MM.1S (cell line): ENCODE measurements at places on chromosomes 7 and 10.

- DNase-seq, result no peak
- no peak overlapping the region for H3K27ac ChIP-seq
- H3K4me3 ChIP-seq, result no peak overlapping the region
- no peaks in the 10 kb centered on the region for H3K4me1 ChIP-seq
- no peaks in the 10 kb centered on the region for H3K27me3 ChIP-seq
These were observed 50.2 kb upstream of the PODXL start for GRCh38 chr7:131606346-131607290.

- no peak overlapping the region for H3K4me3 ChIP-seq
- no peak overlapping the region for H3K27ac ChIP-seq
- DNase-seq, result no peak
- H3K27me3 ChIP-seq, result no peaks in the 10 kb centered on the region
- H3K4me1 ChIP-seq, result no peaks in the 10 kb centered on the region
These were observed 50.7 kb downstream of the TAS2R16 start for GRCh38 chr7:122944682-122945303.

DNA sequence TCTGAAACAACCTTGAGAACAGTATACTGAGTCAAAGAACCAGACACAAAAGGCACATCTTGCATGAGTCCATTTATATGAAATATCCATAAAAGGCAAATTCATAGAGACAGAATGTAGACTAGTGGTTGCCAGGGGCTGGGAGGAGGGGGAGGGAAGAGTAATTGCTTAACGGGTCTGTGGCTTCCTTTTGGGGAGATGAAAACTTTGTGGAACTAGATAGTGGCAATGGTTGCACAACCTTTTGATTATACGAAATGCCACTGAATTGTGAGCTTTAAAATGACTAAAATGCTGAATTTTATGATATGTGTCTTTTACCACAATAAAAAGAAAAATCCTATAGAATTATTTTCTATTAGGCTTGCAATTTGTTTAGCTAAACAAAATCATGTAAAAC is 16.8 kb downstream of the ADRB1 start:
- no peak overlapping the region for H3K27ac ChIP-seq
- H3K4me3 ChIP-seq, result no peak overlapping the region
- no peak for DNase-seq
- H3K4me1 ChIP-seq, result peaks cover 13% of the 10 kb centered on the region
- no peaks in the 10 kb centered on the region for H3K36me3 ChIP-seq

DNA sequence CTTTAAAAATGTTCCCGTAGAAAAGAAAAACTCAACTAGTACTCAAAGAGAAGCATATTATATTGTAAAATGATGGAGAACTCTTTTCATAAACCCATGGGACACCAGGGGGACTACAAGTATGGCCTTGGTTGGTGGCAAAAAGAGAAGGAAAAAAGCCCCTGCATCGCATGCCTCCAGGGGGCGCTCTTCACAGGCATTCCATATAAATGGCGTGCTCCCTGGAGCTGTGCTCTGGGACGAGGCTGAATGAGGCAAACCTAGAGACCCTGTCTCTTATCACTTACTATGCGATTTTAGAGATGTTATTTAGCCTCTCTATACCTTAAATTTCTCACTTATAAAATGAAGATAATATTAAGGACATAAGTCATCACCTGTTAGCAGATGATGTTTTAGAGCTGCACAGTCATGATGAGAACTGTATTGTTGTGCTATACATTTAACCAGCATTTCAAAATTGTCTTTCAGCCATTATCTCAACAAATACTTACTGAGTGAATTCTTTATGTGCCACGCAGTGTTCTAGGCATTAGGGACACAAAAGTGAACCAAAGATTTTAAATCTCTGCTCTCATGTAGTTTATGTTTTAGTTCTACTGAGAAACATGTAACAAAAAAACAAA is 105.8 kb downstream of the ARHGAP21 start:
- H3K4me1 ChIP-seq, result no peaks in the 10 kb centered on the region
- no peaks in the 10 kb centered on the region for H3K27me3 ChIP-seq
- H3K36me3 ChIP-seq, result no peaks in the 10 kb centered on the region
- H3K27ac ChIP-seq, result no peak overlapping the region
- H3K4me3 ChIP-seq, result no peak overlapping the region

- DNase-seq, result no peak
- no peak overlapping the region for H3K27ac ChIP-seq
- no peaks in the 10 kb centered on the region for H3K4me1 ChIP-seq
- H3K4me3 ChIP-seq, result no peak overlapping the region
- no peaks in the 10 kb centered on the region for H3K27me3 ChIP-seq
These were observed 15.2 kb downstream of the GPR85 start for GRCh38 chr7:113071465-113071864.

DNA sequence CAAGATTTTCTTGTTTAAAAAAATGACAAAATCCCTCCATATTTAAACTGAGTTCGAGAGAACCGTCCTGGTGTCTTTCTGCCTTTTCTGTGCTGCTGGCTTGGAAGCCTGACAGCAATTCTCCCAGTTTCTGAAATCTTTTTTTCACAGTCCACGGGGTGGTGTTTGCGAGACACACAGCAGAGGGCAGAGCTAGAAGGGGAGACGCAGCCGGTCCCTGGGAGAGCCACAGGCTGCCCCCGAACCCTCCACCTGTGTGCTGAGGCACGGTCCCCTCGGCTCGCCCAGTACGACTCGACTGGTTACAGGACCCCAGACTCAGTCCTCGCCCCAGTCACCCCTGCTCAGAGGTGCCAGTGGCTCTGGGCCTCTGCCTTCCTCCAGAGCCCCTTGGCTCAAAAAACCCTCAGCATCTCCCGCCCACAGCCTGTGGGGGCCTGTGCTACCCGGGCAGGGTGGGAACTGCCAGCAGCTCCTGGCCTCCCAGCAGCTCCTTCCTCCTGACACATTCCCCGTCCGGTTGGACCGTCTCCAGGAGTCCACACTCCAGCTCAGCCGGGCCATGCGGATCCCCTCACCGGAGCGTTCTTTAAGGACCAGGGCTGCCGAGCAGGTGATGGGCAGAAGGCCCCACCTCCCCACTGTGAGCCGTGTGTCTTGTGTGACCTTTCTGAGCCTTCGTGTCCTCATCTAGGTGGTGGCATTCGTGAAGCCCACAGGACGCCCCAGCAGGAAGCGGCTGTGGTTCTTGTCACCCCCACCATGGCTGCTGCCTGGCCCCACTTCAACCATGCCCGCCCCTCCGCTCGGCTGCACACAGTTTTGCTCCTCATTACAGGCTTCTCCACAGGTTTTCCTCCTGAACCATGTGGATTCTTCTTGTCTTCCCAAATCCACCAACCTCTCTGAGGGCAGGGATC is 52.3 kb upstream of the EN2 start:
- H3K27me3 ChIP-seq, result peaks cover 64% of the 10 kb centered on the region
- H3K36me3 ChIP-seq, result no peaks in the 10 kb centered on the region
- H3K27ac ChIP-seq, result no peak overlapping the region

- no peaks in the 10 kb centered on the region for H3K4me1 ChIP-seq
- H3K4me3 ChIP-seq, result no peak overlapping the region
- H3K27me3 ChIP-seq, result no peaks in the 10 kb centered on the region
- H3K27ac ChIP-seq, result no peak overlapping the region
These were observed 547.5 kb upstream of the FOXK1 start for GRCh38 chr7:4134631-4135030.

DNA sequence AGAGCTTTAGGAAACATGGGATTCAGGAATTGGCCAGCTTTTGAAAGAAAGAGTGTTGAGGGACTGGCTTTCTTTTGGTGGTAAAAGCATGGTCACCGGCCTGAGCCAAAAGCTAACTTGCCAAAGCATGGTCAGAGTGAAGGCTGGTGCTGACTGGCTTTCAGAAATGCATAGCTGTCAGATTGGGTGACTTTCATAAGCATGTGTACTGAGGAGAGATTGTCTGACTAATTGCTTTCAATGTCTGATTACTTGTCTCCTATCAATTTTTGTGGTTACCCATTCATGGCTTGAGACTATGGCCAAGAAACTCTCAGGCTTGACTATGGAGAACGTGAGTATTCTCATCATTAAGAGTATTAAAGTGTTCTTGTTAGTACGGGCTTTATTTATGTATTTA is 28.2 kb downstream of the ZNF25 start:
- no peaks in the 10 kb centered on the region for H3K27me3 ChIP-seq
- no peaks in the 10 kb centered on the region for H3K36me3 ChIP-seq
- H3K27ac ChIP-seq, result no peak overlapping the region
- H3K4me3 ChIP-seq, result no peak overlapping the region
- H3K4me1 ChIP-seq, result no peaks in the 10 kb centered on the region
- no peak for DNase-seq
